H9 (cell line): ENCODE measurements at places on chromosomes 16 and 17. TPM values are rescaled to one million over a fixed set of nuclear protein-coding genes. Genes with fewer than 3 reads are reported as not detected.

The SLC16A3 gene
- total RNA-seq, result 26.0 and 28.4 TPM in 2 replicates

The CIBAR2 gene
- total RNA-seq, result not detected in 2 replicates

The EVPLL gene
- total RNA-seq, result 0.61 TPM in 1 of 2 replicates, not detected in the other

DNA sequence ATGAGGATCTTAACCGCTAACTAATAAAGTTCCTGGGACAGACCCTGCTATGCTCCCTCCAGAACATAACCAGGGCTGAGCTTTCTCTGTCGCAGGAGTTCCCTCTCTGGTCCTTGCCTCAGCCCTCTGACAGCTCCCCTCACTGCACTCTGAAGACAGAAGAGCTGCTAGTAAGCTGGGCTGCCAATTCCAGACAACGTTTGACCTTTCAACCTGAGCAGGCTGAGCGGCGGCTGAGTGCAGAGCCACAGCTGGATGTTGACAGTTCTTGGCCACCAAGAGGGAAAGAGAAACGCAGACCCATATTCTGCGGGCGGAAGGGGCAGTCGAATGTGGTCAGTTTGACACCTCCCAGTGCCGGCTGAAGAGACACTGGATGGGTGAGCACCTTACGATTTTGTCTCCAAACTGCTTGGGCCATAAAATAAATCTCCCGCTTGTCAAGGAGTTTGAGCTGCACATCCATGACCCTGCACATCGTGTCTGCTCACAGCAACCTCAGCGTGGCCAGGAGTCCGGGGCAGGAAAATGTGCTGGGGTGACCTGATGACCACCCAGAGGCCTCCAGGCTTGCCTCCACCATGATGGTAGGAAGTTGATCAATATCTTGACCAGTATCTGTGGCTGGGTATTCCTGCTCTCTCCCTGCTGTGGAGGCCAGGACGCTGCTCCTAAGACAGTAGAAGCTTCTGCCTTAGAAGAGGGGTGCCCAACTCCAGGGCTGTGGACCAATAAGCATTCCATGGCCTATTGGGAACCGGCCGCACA, 209.2 kb downstream of the PARN start:
- DNase-seq, result no peak

DNA sequence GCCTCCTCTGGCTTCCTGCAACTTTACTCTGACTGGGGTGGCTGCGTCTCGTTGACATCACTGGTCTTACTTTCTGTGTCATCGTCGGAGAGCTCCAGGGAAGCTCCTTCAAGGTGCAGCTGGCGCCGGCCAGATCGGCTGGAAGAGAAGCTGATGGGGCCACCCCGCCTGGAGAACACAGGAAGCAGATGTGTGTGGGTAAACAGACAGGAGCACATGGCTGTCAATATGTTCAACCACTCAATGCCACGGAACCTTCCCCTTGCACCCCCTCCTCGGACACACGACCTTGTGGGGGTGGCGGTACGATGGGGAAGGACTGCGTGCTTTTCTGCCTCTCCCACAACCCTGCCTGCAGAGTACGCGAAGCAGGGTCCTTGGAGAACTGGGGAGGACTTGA, 40.1 kb downstream of the NDEL1 start:
- no peak for DNase-seq

GRCh38 chr17:12789481-12790248, at the start of gene ARHGAP44:
TSS of gene ARHGAP44 (plus strand) at chr17:12789498. CDS start at chr17:12789839, 341 bp downstream.
- peak; percentile 71 for DNase-seq

- DNase-seq, result no peak
Observed at GRCh38 chr16:65414284-65414984, 292.6 kb upstream of the CDH11 start.

- DNase-seq, result no peak
Observed at GRCh38 chr16:22670044-22670536, 143.9 kb upstream of the HS3ST2 start.

- DNase-seq, result no peak
Observed at GRCh38 chr16:82384949-82385348, 214.9 kb upstream of the MPHOSPH6 start.
